HL-60 (cell line): ENCODE measurements at places on chromosomes 1 and 21.

- no peak for DNase-seq
Observed at GRCh38 chr21:34994766-34995631, 54.1 kb downstream of the RUNX1 start.

DNA sequence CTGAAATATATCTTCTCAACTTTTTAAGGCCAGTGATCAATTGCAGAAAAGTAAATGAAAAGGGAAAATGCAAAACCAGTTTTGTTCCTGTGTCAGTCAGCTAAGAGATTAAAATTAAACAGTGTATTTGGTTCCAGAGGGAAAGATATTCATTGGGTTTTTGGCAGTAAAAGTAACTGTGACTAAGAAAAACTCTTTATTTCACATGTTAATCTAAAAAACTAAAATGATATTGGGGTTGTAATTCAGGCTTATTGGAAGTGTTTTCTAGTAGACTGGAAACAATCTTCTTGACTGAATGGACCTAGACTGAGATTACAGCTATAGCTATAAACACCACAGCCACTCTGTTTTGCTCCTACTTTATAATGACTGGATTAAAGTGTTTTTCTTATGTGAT, 413.9 kb downstream of the ADGRL2 start:
- DNase-seq: no peak

- no peak for DNase-seq
Observed at GRCh38 chr1:9373619-9374018, 80.9 kb downstream of the SPSB1 start.

DNA sequence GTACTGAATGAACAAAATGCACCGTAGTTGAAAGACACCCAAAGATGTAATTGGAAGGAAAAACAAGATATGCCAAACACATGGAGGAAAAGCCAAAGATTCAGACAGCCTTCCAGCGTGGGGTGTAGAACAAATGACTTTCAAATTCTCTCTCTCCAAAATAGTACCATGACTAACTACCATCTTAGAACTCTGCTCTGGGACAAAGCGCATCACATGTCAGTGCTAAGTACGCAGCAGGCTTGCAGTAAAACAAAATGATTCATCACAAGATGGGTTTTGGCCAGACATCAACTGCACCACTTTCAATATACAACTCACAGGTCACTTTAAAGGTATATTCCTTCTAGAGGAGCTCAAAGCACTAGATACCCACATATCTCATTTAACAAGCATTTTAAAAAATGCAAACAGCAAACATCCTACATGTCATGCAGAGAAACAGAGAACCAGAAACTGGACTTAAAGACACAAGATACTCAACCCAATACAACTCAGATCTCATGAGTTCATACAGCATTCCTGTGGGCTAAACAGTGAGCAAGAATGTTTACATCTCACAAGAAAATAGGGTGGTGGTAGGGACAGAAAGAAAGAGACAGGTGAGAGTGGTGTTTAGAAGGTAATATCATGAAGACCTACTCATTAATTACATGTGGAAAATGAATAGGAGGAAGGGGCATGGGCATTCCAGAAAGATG, 75.7 kb downstream of the BCAR3 start:
- no peak for DNase-seq

- no peak for DNase-seq
Observed at GRCh38 chr1:83098791-83099190, 900.1 kb downstream of the TTLL7 start.

GRCh38 chr21:36945496-36946138, 20.9 kb downstream of the HLCS start:
- no peak for DNase-seq

DNA sequence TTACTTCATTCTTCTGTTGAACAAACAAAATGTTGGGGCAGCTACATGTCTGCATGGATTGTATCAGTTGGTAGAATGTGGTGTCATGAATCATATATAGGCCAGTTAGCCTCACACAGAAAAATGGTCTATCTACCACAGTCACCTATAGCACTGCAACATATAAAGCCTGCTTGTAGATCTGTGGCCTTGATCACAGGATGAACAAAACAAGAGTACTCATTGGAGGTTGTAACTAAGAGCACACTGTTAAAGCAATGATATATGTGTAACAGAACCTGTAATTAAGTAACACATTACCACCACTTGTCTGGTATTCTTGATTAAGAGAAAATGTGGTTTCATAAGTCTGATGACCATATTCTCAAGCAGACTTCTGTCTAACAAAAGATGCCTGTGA, 167.3 kb upstream of the SGIP1 start:
- no peak for DNase-seq

DNA sequence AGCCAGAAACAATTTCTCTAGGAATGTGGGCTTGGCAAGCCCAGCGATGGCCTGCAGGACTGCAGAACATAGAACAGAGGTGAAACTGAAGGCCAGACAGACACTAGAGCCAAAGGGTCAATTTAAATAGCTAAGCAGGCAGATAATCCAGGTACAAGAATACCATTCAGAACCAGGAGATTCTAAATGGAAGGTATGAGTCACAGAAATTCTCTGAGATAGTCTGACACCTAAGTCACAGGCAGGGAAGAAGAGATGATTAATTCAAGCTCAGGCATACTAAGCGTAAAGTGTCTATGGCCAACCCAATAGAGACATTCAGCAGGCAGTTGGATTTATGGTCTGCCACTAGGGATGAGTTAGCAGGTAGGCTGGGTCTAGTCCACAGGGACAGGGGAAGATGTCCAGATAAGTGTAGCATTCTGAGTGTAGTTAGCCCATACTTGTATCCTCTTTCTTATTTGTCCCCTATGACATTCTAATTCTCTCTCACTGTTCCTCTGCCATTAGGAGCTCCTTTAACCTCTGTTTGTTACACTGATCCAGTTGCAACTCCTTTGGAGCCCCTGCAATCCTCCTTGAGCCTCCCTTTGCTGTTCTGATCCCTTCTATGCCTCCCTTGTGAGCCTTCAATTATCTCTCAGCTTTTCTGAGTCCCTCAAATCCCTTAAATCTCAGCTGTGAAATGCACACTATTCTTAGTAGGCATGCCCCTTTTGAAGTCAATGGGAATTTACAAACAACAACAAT, 383.8 kb downstream of the LMO4 start:
- DNase-seq: no peak

GRCh38 chr1:101769520-101769919, 227.2 kb downstream of the OLFM3 start:
- no peak for DNase-seq

DNA sequence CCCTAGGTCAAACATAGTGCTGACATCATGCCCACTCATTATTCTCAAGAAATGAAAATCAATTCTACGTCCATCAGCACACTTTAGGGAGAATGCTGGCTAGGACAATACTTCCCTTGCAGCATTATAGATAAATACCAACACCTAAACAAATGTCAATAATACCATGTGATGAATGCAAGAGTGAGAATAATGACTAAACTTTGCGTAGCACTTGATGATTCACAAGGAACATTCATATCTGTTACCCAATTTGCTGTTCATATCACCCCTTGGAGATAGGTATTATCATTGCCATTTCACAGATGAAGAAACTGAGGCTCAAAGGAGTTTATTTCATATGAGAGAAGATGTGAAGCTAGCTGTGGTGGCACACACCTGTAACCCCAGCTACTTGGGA, 24.8 kb upstream of the EPS15 start:
- no peak for DNase-seq

DNA sequence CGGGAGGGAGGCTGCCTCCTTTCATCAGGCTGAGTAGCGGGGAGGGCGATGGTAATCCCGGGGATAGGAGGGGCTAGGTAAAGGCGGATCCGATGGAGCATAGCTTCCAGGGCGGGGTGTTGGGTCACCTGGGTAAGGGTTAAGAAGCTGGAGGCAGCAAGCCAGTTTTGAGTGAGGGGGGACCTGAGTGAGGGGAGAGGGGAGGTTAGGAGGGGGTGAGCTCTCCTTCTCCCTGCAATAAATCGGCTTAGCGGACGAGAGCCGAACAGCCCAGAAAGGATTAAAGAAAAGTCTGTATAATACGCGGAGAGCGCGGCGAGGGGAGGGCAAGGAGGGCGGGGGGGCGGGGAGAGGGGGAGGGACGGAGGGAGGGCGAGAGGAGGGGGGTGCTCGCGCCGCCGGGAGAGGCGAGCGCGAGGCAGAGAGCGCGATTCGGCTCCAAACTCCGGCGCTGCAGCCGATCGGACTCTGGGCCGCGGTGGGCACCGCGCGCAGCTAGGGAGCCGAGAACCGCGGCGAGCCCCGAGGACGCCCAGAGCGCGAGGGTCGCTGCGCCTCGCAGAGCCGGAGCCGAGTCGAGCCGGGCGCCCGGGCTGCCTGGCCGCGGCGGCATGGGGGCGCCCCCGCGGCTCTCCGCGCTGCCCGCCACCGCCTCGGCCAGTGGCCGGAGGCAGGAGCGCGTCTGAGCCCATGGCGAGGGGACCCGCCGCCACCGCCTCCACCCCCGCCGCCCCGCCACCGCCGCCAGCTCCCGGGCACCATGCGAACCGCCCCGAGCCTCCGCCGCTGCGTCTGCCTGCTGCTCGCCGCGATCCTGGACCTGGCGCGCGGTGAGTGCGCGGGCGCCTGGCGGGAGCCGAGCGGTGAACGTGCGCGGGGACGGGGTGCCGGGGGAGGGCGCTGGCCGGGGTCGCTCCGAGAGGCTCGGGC, at the start of gene IGSF21:
TSS of gene IGSF21 (plus strand) at position 430 of the 930 bp plus-strand sequence. CDS start at position 761, 331 bp downstream.
- no peak for DNase-seq

DNA sequence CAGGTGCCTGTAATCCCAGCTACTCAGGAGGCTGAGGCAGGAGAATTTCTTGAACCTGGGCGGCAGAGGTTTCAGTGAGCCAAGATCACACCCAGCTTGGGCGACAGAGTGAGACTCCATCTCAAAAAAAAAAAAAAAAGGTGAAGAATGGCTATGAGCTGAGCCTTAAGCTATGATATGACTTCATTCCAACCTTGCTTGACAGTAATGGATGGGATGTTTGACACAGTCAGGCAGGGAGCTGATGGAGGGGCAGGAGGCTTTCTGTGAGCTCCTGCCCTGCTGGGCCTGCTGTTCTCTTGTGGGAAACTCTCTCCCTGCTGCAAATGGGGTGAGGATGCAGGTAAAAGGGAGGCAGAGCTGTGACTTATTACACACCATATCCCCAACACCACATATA, 27.6 kb downstream of the NCF2 start:
- no peak for DNase-seq

- no peak for DNase-seq
Observed at GRCh38 chr1:161198897-161199431, at the start of gene ADAMTS4. ADAMTS4 (minus strand) TSS chr1:161199054; CDS start chr1:161198627, 427 bp downstream.

DNA sequence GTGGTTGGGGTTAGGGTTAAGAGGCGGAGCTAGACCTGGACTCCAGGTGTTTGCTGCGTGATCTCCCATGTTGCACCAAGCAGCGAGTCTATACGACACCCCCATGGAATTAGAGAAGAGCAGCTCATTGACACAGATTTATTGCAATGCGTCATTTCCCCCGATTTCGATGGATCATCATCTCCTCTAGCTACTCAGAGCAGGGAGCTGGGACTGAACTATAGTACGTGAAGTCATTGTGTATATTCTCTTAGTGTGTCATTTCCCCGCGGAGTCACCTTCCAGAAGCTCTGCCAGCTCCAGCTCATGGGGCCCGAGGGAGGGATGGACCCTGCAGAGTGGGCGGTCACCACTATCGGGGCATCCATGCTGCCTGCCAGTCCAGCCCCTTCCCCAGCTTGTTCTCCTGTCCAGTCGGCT, 7.5 kb upstream of the C2CD2 start:
- DNase-seq: no peak

DNA sequence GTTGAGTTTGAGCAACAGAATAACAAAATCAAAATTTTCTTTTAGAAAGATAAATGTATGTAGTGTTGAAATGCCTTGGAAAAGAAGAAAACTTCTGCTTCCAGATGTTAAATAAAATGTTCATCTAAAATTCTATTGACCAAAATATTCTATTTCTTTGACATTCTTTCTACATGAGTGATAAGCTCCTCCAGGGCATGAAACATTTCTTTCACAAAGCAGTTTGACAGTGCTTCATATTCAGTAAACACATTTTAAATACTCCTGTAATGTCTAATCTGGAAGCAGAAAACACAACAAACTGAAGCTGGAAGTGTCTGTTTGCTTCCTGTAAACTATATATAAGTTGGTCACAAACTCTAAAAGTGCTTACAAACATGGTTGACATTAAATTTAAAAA, 61.5 kb downstream of the RGS21 start:
- DNase-seq: no peak

DNA sequence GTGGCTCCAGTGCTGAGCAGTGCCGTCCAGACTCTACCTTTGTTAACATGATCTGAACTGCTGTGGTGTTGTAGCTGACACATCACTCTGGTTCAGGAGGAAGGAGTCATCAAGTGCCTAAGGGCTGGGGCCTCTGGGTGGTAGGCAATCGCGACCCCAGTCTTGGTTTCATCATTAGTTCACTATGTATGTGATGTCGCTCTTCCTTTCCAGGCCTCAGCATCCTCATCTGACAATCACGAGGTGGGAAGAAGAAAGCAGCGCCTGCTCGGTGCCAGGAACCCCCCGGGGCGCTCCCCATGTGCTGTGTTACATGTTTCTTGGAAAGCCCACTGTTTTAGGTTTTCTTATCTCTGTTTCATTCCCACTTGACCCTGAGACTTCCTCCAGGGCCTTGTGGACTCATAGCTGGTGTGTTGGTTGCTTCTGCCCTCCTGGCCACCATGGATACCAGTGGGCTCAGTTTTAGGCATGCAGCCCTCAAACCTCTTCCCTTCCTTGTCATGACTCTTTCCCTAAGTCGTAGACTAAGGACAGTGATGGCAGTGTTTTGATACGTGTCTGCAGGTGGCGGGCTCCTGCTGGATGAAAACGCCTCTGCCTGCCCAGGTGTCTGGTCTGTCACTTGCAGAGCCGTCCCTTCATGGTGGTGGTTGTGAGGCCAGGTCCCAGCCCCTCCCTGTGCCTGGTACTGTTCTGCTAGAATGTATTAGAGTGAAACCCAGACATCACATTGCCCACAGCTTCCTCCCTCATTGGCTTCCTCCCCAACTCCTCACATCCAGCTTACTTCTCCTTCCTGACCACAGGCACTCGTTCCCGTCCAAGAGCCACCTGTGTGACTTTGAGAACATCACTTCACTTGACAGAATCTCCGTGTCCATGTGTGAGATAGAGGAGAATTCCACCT, 17.2 kb upstream of the FOXO6 start:
- DNase-seq: peak; percentile 51

DNA sequence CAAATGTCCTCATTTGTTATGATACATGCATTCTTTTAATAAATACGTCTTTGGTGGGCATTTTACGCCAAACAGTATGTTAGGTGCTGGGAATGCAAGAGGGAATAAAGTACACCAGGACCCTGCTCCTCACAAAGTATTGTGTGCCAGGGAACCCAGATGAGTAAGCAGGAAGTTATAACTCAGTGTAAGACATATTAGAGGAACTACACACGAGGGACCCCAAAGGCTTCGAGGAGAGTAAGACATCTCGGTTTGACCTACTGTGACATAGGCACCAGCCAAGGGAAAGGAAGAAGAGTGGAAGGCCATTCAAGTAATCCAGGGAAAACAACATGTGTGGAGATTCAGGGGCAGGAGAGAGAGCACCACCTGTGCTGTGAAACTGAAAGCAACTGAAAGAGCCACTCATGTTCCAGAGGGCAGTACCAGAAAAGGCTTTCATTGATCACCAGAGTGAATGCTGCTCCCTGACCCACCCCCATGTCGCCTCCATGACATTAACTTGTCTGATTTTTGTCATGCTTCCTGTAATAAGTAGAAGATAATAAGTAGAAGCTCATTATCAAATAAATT, 542.5 kb upstream of the PKN2 start:
- no peak for DNase-seq
